ENCODE measurements at places on chromosomes 6 and 20.

- no peak for DNase-seq
Measured at GRCh38 chr20:19723813-19724430, 34.1 kb upstream of the RIN2 start.

GRCh38 chr6:166678426-166678825, 51.4 kb upstream of the RPS6KA2 start:
- no peak for DNase-seq

DNA sequence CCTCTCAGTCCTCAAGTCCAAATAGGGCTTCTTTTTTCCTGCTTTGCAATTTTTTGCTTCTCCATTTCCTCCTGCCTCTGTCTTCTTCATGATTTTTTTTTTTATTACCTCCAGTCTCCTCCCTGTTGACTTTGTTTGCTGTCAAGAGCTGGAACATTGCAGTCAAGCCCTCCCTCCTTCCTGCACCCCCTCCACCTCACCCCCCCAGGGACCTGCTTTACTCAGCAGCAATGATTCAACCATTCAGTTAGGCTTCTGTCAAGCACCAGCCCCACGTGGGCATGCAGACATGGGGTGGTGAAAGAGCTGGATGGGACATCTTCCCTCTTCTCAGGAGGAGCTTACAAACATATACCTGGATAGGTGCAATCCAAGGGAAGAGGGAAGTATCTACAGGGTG, 142.4 kb downstream of the LRFN2 start:
- DNase-seq: no peak

DNA sequence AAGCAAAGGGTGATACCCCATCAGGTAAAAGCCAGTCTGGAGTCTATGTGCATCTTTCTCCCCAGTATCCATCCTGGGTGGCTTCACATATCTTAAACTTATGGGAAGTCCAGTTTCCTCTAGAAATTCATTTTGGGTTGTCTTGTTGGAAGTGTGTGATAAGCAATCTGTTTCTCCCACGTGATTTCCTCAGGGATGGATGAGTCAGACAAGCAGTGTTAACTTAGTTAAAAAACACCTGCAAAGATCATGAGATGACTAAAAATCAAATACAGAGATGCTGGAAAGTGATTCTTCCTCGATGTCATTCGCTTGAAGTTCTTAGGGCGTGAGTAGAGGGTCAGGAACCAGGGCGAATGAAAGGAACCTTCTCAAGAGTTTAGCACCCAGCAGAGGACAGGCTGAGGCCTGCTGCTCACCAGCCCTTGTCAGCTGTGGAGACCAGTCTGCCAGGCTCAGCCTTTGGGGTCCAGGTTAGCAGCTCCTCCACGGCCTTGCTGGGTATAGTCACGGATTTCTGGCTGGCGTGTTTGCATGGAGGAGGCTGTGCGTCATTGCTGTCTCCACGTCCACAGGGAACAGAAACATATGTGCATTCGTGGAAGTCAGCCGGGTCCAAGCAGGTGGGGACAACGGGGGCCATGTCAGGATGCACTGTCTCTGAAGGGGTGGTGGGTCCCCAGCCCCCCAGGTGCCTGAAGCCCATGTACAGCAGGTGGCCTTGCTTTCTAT, 2.8 kb upstream of the PNPLA1 start:
- no peak for DNase-seq

GRCh38 chr20:21361266-21361665, 36.1 kb downstream of the NKX2-4 start:
- DNase-seq: no peak

GRCh38 chr6:42871711-42872110, 7.7 kb upstream of the RPL7L1 start:
- DNase-seq: no peak

DNA sequence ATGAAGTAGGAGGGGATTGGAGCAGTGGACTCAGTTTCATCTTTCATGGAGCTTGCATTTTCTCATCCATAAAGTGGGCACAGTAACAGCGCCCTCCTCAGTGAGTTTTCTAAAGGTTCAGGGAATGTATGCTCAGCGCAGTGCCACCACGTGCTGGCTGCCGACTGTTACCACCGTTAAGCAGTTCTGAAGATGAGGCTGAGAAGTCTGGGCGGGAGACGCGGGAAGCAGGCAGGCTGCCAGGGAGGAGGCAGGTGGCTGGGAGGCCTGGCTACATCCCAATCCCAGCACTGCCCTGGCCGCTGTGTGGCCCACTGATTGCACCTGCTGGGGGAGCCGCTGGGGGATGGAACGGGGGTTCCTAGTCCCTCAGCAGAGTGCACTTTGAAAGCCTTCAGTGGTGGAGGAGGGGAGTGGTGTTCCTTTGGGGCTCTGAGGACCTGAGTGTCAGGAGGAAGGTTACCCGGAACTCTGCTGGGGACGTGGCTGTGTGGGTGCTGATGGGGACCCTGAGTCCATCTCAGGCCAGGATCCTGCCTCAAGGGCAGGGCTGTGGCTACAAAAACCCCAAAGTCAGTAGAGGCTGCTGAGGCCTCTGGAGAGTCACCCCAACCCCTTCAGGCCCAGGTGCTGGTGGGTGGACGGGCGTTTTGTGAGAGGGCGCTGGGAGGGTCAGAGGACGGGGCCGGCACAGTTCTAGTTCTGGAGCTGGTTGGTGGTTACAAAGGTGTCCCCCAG, 28.0 kb upstream of the PHACTR3 start:
- DNase-seq: no peak

- DNase-seq: peak; percentile 28
Measured at GRCh38 chr6:131733376-131734016, 22.7 kb upstream of the CTAGE9 start.

DNA sequence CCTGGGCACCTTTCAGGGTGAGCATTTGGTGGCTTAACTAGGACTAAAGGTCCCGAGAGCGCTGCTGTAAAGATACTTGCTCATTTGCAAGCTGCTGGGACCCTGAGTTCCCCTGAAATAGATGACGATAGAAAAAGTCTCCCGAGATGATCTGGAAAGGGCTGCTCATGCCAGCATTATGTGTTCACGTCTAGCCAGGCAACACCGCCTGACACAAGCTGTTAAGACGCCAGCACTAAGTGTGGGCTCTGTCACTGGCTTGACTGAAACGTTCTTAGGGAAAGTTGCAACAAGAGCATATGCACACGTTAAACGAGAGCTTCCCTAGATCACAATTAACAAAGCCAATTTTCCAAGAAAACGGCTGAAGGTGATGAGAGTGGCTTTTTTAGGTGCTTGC, 113.7 kb downstream of the SLC23A2 start:
- DNase-seq: no peak

GRCh38 chr6:56802584-56802983, 152.3 kb upstream of the BEND6 start:
- no peak for DNase-seq

GRCh38 chr20:63878899-63879663, 14.0 kb downstream of the TPD52L2 start:
- no peak for DNase-seq

DNA sequence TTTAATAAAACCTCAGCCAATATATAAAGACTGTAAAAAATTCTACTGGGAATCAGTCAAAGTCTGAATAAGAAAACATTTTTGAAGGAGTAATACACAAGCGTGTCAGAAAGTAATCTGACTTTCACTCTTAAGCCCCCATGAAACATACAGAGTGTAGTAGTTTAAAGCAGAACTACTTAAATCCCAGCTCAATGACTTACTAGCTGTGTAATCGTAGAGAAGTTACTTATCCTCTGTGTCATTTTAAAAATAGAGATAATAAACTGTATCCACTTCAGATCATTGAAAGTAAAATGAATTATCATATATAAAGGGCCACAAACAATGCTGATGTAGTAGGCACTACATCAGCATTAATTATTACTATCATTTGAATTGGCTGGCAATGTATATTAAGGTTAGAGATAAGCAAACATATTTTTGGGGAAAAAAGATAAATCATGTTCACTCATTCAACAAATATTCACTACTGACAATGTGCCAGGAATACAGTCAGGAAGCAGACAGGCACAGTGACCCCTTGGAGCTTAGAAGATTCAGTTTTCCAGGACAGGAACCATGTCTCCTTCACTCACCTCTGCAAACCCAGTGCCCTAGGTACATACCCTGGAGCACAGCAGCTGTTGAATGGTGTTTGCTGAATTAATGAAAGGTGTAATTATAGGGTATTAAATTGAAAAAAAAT, 14.4 kb downstream of the REPS1 start:
- no peak for DNase-seq

GRCh38 chr6:17998003-17998402, 10.6 kb upstream of the KIF13A start:
- DNase-seq: no peak

GRCh38 chr6:167840526-167841179, 13.9 kb downstream of the AFDN start:
- DNase-seq: no peak

DNA sequence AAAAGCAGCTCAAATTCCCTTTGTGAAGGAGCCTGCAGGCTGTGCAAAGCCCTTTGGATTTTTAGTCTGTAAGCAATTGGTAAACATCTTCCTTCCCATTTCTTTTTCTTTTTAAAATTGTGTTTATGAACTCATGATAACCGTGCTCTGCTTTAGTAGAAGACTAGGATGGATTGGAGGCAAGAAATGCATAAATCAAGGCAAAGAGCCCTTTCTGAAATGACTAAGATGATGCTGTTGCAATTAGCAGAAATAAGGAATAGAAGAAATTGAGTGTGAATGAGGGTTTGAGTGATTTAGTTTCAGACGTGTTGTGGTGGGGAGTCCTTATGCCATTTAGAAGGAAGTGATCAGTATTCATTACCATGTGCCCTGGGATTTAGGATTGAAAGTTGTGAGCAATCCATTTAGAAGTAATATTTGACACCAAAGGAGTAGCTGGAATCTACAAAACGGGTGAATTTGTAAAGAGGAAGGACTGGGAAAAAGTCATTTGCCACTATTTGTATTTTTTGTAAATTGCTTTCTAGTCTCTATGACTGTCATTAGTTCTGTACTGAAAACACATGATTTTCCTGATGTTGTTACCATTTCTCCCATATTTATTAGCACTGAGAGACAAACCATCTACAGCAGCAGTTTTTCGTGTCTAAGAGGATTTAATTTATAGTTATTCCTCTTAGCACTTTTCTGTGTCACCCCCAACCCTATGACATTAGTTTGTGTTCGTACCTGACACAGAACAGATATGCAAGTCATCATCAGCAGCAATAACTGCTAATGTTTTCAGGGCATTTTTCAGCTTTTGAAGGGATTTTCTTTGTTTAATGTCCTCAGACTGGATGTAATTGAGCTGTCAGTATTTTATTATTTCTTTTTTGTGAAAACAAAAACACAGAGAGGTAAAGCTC, 265.0 kb downstream of the UTRN start:
- DNase-seq: no peak

GRCh38 chr20:6053064-6053775, 640 bp downstream of the LRRN4 start:
- no peak for DNase-seq

GRCh38 chr20:39338469-39339376, 376.6 kb downstream of the DHX35 start:
- DNase-seq: no peak

GRCh38 chr6:73969971-73970970, 274.3 kb downstream of the CD109 start:
- peak; percentile 62 for DNase-seq

- DNase-seq: no peak
Measured at GRCh38 chr20:12414446-12415274, 497.0 kb downstream of the BTBD3 start.

DNA sequence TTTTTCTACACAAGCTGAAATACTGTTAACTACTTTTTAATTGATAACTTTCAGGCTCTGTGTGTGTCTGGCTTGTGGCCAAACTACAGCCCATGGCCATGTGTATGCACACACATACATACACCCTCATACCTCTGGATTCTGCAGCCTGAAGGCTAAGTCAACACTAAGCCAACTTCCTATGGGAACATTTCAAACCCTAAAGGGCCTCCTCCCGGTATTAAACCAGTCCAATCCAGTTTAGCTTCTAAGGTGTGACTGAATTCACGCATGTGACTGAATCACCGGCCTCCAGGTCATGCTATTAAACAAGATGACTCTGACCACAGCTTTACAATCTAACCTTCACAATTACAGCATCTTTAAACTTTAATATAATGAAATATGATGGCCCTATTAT, 20.7 kb upstream of the DST start:
- DNase-seq: no peak

GRCh38 chr6:4598384-4598995, 177.7 kb upstream of the CDYL start:
- DNase-seq: no peak

GRCh38 chr6:2970034-2970685, 1.2 kb downstream of the SERPINB6 start:
- DNase-seq: no peak

DNA sequence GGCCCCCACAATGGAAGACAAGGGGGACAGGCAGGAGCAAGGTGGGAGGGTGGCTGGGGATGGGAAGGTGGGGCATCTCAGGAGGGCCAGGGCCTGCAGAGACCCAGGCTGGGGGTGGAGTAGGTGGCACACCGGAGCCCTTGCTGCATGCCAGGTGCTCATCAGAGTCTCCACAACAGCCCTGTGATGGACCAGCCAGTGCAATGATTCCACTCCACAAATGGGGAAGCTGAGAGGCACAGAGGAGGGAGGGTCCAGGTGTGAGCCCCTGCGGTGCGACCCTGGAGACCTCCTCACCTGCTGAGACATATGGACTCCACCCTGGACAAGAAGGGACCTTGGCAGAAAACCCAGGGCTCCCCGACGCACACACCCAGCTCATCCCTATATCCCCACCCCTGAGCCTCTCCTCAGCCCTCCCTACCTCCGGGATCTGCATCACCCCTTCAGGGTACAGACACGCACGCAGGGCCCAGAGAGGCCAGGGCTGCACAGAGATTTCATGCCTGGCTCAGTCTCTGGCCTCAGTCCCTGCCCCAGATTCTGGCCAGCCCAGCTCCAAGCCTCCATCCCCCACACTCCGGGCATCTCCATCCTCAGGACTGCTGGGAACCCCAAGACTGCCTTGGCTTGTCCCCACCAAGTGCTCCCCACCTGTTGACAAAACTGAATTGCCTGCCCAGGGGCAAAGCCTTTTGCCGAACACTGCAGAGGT, 7.1 kb upstream of the GRM4 start:
- DNase-seq: no peak

- no peak for DNase-seq
Measured at GRCh38 chr20:40887105-40887504, 141.5 kb upstream of the TOP1 start.

GRCh38 chr6:16873698-16874097, 112.4 kb upstream of the ATXN1 start:
- DNase-seq: no peak

- DNase-seq: no peak
Measured at GRCh38 chr20:50058662-50059402, 54.1 kb downstream of the UBE2V1 start.

GRCh38 chr20:57188056-57188455, 78.4 kb downstream of the BMP7 start:
- DNase-seq: no peak

DNA sequence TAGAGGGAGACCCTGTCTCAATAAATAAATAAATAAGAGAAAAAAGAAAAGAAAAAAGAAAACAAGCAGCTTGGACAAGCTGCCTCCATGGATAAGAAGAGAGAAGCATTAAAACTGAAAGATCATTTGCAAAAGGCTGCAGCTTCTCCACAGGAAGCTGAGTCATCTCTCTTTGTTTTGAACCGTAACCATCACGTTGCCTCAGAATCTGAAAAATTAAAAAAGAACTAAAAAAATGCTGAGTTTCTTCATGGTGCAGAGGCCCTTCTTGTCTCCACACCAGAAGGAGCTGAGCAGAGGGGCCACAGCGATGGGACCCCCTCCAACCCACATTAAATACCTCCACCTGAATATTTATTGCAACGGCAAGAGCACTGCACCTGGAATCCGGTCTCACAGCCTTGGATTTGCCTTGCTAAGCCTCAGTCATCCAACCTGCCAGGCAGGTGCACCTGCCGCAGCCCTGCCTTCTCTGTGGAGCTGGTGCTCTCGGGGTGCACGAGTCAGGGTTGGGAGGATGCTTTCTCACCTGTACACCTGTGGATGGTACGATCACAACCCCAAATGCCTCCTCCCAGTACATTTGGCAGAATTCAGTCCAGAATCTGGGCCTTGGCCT, 28.1 kb downstream of the TOX2 start:
- DNase-seq: no peak

All from fibroblast of skin of left biceps (primary cell).